DMS 273 treated with DMSO at 0.1 percent for 48 hours (cell line): ENCODE measurements at places on chromosomes 4 and X.

DNA sequence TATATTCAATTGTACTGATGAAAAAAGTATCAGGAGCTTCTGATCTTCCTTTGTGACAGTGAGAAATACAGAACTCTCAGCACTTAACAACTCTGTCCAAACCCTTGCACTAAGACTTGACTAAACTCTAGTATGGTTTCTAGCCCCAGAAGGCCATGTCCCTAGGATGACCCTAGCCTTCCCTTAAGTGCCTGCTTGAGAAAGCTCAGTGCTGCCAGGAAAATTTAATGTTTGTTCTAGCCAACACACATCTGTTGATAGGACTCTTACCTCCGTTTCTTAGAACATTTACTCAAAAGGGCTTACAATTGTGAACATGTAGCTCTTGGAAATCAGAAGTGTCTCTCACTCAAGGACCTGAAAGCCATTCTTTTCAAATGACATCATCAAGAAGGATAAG lies 1055.2 kb upstream of the FTHL17 start:
- DNase-seq: no peak

DNA sequence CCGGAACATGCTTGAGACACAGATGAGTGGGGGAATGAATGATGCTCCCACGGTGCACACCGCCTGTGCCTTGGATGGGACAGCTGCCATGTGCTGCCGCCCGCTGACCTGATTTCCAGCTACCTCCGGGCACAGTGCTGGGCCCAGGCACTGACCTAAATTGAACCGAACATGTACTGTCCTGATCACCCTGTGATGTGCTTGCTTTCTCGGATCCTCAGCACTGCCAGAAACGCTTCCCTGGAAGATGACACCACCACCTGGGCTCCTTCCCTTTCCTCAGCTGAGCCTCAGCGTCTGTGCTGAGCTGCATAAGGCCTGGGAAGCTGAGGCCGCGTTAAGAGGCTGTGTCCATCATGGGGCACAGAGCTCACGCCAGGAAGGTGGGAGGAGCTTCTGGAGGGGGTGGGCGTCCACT lies 39.3 kb upstream of the MXD4 start:
- DNase-seq: no peak

GRCh38 chr4:14711259-14711658 lies 291.0 kb upstream of the CPEB2 start:
- no peak for DNase-seq

DNA sequence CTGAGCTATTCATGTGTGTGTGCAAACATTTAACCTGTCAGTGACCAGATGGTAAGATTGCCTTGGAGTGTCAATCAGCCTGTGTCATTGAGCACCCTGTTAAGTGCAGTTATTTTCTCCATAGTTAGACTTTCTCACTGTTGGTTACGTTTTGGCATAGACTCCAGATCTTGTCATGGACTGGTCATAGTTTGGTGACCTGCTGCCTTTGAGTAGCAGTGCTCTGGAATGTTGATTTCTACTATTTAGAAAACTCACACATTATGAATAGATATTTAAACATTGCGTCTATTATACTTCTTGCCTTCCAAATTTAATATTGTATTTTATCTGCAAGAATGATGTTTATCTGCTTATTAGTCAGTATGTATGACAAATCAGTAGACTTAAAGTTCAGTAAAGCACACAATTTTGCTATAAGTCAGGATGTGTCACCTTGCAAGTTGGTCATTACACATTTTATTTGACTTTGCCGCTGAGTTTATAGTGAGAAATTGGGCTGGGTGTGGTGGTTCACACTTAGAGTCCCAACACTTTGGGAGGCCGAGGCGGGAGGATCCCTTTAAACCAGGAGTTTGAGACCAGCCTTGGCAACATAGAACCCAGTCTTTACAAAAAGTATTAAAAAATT lies 42.4 kb downstream of the KIAA0232 start:
- DNase-seq: no peak

- no peak for DNase-seq
Observed at GRCh38 chr4:14340321-14340720, 662.0 kb upstream of the CPEB2 start.

DNA sequence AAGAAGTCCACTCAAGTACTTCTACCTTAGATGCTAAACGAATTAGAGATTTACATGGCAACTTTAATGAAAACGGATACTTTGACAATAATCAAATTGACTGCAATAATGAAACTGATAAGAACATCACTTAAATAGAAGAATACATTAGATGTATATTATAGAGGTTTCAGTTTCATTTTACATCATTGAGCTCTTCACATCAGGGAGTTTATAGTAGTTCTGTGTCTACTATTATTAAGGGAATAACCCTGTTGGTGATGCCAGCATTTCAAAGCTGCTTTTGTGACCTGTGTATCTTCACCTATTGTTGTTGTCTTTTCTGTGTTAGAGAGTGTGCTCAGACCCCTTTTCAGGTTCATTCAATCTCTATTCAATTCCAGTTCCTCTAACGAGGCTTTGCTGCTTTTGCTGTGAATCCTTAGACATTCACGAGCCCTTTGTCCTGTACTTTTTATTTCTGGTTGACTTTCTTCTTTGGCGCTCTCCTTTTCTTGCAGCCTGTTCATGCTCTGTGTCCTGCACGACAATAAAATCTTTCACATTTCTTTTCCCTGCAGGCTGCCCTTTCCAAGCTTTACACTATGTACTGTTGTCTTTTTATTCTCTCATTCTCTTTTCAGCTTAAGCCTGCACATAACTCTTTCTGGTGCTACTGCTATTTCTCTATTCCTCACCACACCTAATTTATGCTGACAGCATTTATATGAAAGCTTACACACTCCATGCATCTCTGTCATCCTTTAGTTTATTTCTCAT lies 232.1 kb downstream of the CPE start:
- DNase-seq: no peak

DNA sequence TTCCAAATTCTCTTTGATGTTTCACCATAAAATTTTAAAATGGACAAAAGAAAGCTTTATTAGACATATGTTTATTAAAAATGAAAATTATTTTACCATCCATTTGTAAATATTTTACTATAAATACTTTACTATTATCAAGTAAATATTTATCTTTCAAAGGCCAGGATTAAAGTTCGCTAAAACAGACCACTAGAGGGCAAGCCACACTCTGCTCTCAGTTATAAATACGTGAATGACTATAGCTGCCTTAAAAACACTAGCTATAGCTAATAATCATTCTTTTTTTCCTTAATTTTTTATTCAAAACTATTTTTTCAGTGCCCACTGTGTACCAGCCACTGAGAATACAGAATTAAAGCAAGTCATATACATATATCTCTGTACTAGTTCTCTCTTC lies 38.6 kb downstream of the UNC5C start:
- DNase-seq: no peak

GRCh38 chrX:47145395-47146120 lies 537 bp downstream of the RBM10 start:
- no peak for DNase-seq

- no peak for DNase-seq
Observed at GRCh38 chr4:11929080-11929479, 500.4 kb upstream of the HS3ST1 start.

- DNase-seq: no peak
Observed at GRCh38 chr4:158597879-158598596, 73.6 kb downstream of the C4orf46 start.

GRCh38 chr4:1029529-1029928 lies 18.1 kb downstream of the FGFRL1 start:
- DNase-seq: no peak
